Subcutaneous preadipocyte (primary cell): ENCODE measurements at places on chromosomes 6 and 20. TPM values are rescaled to one million over a fixed set of nuclear protein-coding genes. Genes with fewer than 3 reads are reported as not detected.

Gene RIPK1
- 13.2 and 15.8 TPM in 2 replicates for total RNA-seq

Gene CD109
- total RNA-seq = 79.4 and 100 TPM in 2 replicates

Gene MYH7B
- total RNA-seq = under 0.01 TPM in 1 of 2 replicates, not detected in the other

Gene YWHAB
- 70.9 and 105 TPM in 2 replicates for total RNA-seq

Gene SFT2D1
- 25.0 and 29.7 TPM in 2 replicates for total RNA-seq

Gene TLDC2
- total RNA-seq = not detected in 2 replicates

Gene ETV7
- total RNA-seq = 0.20 and 0.37 TPM in 2 replicates

Gene HTR1E
- not detected in 2 replicates for total RNA-seq

Gene FKBP1C
- 1.5 and 1.6 TPM in 2 replicates for total RNA-seq

Gene TSBP1
- not detected in 2 replicates for total RNA-seq

Gene ADAM33
- total RNA-seq = 88.6 and 101 TPM in 2 replicates

Gene SLC35D3
- total RNA-seq = not detected in 2 replicates

Gene PGC
- total RNA-seq = not detected in 2 replicates

Gene TFAP2D
- total RNA-seq = not detected in 2 replicates

Gene PRDM1
- total RNA-seq = 0.78 and 1.1 TPM in 2 replicates

Gene ITPR3
- 66.1 and 103 TPM in 2 replicates for total RNA-seq

Gene SEMG1
- total RNA-seq = not detected in 2 replicates

Gene C20orf204
- total RNA-seq = 0.73 and 0.98 TPM in 2 replicates

Gene KIAA1586
- total RNA-seq = 15.1 and 19.0 TPM in 2 replicates

Gene KCNK5
- 0.37 and 0.39 TPM in 2 replicates for total RNA-seq

Gene TTPAL
- 21.7 and 28.3 TPM in 2 replicates for total RNA-seq

Gene RAB44
- under 0.01 TPM in 1 of 2 replicates, not detected in the other for total RNA-seq
